ENCODE measurements at places on chromosomes 2 and 18.

DNA sequence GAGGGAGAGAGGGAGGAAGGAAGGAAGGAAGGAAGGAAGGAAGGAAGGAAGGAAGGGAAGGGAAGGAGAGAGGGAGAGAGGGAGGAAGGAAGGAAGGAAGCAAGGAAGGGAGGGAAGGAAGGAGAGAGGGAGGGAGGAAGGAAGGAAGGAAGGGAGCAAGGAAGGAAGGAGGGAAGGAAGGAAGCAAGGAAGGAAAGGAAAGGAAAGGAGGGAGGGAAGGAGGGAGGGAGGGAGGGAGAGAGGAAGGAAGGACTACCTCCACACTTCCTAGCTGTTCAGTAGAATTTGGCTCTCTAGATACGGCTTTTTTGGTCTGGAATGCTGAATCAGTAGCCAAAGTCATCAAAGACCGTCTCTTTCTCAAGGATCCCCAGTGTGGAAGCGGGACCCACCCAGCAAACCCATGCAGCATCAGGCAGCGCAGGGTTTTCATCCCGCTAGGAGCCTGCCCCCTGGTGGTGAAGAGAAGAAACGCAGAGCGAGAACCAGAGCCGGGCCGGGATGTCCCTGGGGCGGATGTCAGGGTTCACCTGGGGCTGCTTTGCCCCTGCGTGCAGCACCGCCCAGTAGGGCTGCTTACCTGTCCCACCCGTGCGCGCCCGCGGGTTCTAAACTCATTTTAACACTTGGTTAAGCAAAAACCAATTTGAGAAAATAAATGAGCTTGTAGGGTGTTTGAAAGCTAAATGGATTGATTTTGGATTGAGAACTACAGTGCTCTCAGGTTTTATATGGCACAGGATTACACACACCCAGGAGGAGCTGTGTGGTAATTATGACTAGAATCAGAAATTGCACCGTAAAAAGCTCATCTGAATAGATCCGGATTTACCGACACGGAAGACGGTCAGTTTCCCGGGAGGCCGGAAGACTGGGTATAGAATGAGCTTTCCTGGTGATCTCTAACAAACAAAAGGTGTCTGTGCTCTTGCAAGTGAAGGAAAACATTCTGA is 48.1 kb upstream of the ARL4C start:
- DNase-seq = peak; percentile 49

GRCh38 chr2:119730671-119731177 is 29.0 kb upstream of the PTPN4 start:
- DNase-seq = no peak

DNA sequence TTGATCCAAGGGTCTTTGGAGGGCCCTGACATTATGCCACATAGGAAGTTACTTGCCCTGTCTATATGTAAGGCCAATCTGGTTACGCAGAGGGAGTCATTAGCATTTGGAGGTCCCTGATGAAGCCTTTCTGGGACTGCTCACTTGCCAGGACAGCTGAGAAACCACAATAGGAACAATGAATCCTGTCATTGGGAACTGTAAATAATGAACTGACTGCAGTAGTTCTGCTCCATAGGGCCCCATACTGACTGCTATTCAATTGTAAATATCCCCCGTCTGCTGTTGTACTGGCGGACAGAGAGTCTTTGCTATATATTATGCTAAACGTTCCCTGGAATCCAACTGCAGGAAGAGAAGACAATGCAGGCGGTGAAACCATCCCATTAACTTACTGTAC is 149.4 kb upstream of the DCC start:
- no peak for DNase-seq

- DNase-seq = no peak
These were observed 140.7 kb downstream of the ZNF516 start for GRCh38 chr18:76354348-76354747.

DNA sequence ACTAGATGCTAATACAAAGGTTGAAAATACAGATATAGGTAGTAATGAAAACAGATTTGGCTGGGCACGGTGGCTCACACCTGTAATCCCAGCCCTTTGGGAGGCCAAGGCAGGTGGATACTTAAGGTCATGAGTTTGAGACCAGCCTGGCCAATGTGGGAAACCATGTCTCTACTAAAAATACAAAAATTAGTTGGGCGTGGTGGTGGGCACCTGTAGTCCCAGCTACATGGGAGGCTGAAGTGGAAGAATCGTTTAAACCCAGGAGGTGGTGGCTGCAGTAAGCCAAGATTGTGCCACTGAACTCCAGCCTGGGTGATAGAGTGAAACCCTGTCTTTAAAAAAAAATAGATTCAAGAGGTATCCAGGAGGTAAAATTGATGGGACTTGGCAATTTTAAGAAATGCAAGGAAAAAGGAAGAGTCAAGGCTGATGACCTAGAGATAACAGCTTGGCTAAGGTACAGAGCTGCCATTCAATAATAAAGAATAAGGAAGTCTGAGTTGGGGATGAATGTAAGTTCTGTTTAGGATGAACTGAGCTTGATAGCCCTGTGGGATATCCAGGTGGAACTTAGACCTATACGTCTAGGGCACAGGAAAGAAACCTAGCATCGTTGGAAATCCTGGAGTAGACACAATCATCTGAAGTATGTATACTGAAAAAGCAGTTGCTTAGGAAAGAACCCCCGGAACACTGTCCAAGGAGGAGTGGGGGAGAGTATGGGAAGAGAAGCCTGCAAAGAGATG is 9.1 kb downstream of the MAT2A start:
- no peak for DNase-seq

DNA sequence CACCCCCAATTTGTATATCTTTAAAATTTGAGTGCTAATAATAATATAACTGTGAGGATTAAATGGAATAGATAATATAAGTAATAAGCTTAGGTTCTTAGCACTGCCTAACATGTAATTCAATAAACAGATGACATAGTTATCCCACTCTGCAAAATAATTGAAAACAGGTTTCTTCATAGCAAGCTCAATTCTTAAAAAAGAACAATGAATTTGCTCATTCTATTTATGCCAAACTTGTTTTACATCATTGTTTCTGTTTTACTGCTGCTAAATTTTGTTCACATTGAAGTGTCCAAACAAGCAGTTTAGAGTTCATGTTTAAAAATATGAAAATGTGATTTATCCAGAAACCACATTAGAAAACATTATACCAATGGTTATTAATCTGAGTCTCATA is 217.0 kb downstream of the MBD5 start:
- DNase-seq = no peak

- peak; percentile 17 for DNase-seq
These were observed 238.2 kb downstream of the GCA start for GRCh38 chr2:162581959-162582798.

- no peak for DNase-seq
These were observed 525.2 kb downstream of the TNS1 start for GRCh38 chr2:217477583-217477982.

- no peak for DNase-seq
These were observed 67.0 kb upstream of the APCDD1 start for GRCh38 chr18:10387399-10387798.

- no peak for DNase-seq
These were observed 212.1 kb downstream of the DYSF start for GRCh38 chr2:71665168-71666093.

DNA sequence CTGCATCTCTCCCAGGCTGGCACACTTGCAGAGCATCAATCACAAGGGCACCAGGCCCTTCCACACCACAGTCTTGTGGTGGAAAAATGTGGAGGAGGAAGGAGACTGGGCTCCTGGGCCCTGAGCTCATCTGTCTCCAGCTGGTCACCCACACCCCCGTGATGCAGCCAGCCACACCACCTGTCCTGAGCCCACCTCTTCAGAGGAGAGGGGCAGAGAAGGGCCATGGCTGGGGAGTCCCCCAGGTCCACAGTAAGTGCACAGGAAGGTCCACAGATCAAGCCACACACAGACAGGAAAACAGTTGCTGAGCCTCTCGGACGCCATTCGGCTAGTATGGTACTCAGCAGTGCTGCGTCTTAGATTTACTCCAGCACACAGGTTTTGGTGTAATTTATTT is 203.5 kb upstream of the SALL3 start:
- DNase-seq = no peak

DNA sequence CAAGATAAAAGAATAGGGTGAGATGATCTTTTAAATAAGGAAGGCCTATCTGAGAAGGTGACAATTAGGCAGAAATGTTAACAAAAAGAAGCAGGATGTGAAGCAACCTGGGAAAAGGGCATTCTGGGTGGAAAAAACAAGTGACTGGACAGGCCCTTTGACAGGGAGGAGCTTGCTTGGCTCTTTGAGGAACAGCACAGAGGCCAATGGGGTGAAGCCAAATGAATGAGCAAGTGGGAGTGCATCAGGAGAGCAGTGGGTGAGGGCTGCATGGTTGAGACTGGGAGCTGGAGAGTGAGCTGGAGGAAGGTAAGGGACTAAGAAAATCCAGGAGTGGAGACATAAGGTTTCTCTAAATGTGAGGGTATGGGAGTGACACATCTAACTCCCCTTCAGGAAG is 126.9 kb downstream of the TDRD15 start:
- DNase-seq = no peak

GRCh38 chr2:3628800-3629199 is 29.2 kb upstream of the ALLC start:
- DNase-seq = no peak

DNA sequence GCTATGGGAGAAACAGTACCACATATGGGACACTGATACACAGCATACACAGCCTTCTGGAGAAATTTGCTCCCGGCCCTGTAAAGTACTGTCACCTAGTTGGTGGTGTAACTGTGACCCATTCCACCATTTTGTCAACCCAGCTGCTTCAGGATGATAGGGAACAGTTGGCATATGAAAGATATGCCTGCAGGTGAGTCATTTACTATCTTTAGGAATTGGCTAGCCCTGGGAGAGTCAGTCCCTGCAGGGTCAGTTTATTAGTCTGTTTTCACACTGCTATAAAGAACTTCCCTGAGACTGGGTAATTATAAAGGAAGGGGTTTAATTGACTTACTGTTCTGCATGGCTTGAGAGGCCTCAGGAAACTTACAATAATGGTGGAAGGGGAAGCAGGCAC is 30.0 kb upstream of the PTPRM start:
- no peak for DNase-seq

DNA sequence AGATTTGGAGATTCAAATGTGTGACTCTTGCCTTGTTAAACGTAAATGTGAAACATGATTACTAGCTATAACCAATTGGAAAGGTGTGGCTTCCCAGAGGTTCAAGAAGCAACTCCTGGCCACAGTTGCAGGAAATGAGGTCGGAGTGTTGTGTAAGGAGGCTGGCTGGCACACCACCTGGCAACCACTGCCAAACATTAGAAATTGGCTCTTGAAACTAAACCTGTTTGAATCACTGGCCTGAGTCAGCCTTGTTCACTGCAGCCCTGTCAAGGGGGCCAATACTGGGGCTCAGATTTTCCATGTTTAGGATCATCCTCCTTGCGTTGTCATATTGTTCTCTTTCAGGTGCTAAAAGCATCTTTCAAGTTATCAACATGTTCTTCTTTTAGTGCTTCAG is 206.3 kb downstream of the ARL6IP6 start:
- DNase-seq = peak; percentile 14

DNA sequence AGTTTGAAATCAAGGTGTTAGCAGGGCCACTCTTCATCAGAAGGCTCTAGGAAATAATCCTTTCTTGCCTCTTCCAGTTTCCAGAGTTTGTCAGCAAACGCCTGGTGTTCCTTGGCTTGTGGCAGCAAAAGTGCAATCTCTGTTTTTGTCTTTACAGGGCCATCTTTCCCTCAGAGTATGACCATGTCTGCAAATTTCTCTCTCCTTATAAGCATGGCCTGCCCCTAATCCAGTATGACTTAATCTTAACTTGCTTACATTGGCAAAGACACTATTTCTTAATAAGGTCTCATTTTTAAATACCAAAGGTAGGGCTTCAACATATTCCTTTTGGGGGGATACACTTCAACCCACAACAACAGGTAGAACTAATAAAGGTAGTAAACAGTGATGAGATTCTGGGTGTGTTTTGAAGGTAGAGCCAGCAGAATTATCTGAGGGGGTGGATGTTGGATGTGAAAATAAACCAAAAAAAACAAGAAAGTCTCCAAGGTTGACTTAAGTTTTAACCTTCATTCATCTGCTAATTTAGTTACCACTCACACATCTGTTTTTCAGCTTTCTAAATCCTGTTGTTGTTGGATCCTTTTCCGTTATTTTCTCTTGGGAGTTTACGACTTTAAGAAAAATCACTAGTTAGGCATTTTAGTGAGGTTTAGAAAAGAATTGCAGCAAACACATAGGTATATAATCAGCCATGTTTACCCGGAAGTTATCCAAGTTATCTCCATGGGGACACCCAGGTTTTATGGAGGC is 234.4 kb upstream of the FIGN start:
- DNase-seq = no peak

- no peak for DNase-seq
These were observed 116.6 kb upstream of the FAM136A start for GRCh38 chr2:70418514-70418913.

GRCh38 chr2:206477296-206477695 is 34.0 kb downstream of the ADAM23 start:
- DNase-seq = peak; percentile 98
